ENCODE measurements at places on chromosomes 7 and 10.

GRCh38 chr10:113524539-113525490, 28.0 kb upstream of the HABP2 start:
- no peak for DNase-seq

- DNase-seq: no peak
Observed at GRCh38 chr7:8246020-8246419, 15.9 kb downstream of the ICA1 start.

DNA sequence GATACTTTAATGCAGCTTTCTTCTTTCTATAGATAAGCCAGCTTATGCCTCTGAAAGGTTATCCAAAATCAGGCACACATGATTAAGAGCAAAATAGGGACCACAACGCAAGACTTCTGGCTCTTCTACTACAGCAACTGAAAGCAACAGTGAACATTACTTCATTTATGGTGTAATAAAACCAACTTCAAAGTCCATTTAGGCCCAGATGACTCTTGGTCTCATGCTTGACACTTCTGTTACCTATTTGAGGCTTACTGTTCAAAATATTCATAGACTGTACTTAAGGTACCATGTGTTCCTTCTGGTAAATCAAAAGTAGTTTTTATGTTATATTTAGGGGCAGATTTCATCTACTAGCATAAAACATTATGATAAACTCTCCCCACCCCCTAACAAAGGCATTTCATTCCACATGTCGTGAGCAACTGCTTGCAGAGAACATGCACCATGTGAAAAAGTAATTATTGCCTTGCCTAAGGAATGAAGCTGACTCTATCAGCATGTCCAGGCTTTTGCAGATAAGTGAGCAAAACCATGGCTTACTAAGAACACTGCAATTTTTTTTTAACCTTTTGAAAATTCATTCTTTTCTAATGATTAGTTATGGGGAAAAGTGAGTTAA, 154.9 kb upstream of the ITGB1 start:
- no peak for DNase-seq

GRCh38 chr10:111392159-111392558, 315.3 kb downstream of the ADRA2A start:
- DNase-seq: no peak

DNA sequence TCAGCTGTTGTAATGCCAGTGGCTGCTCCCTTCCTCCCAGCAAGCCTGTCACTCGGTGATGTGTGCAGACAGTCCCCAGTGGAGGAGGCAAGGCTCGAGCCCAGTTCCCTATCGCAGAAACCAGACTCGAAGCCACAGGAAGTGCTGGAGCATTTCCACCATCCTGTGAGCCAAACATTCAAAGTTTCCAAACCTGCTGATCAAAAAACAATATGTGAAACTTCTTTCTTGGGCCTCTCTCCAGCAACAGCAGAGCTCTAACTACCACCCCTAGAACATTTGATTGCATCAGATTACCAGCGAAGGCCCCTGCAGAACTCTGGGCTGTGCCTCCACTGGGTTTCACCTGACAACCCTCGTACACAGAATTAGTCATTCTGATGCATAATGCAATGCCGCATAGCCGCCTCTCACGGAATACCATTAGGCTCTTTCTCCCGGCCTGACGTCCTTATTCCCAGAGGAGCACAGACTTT, 94.0 kb downstream of the ELMO1 start:
- DNase-seq: no peak

- no peak for DNase-seq
Observed at GRCh38 chr10:102775935-102776669, 32.4 kb downstream of the WBP1L start.

- DNase-seq: no peak
Observed at GRCh38 chr7:2622869-2623697, 8.7 kb upstream of the TTYH3 start.

DNA sequence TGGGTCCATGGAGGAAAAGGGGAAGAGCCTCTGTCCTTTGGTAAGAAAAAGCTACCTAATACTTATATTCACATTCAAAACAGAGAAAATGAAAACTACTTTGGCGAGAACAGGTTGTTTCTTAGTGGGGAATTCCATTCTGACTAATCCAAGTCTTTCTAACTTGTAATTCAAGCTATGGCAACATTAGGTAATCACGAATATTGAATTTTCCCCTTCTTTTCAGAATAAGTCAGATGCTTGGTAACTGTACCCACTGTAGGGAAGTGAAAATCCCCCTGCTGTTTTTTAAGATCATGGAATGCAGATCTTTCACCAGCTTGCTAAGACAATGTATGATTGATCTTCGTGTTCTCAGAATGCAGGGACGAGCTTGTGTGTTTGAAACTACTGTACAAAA, 384.4 kb downstream of the TCERG1L start:
- DNase-seq: no peak

DNA sequence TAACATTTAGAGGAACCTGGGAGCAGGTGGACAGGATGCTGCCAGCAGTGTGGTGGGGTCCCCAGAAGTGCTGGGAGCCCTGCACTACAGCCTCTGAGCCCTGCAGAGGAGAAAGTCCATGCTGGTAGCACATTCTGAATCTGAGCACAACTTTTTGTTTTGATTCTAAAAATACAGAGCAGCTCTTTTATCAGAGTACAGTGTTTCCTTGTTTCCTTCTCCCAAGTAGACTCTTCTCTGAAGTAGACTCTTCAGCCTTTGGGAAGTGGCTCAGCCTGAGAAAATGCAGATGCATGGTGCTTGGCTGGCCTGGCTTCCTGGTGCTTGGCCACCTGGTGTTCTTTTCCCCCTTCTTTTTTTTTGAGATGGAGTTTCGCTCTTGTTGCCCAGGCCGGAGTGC, 9.1 kb downstream of the ADCY1 start:
- no peak for DNase-seq

- no peak for DNase-seq
Observed at GRCh38 chr7:51467384-51468017, 150.9 kb upstream of the COBL start.

- DNase-seq: no peak
Observed at GRCh38 chr10:104824380-104825006, 183.4 kb downstream of the SORCS3 start.

DNA sequence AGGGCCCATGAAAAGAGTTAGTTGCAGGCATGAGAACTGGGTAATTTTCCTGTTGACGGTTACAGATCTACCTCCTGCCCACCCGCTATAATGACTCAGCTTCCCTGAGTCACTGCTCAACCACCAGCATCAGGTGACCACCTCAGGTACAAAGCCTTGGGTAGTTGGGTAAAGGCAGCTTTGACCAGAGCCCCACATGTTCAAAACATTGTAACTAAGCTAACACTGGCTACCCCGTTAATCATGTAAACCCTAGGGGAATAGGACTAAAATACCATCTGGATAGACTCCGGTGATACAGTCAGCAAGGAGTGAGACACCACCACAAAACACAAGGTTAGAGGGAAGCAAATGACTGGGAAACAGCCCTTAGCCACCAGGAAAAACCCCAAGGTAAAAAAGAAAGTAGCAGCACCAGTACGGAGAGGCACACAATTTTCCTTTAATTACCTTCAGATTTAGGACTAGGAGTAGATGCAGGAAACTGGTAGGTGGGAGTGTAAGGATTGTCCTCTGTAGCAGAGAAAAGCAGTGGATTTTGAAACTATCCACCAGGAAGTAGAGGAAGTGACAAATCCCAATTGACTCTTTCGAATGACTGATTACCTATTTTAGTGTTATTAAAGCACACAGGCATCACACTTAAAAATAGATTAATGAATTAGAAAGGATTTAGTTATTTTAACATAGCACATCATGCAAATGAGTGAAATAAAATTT, 103.5 kb upstream of the PDLIM1 start:
- DNase-seq: no peak

GRCh38 chr7:35424869-35425495, 171.1 kb upstream of the TBX20 start:
- DNase-seq: peak; percentile 28

- DNase-seq: no peak
Observed at GRCh38 chr7:36153571-36154097, 580 bp downstream of the EEPD1 start.

DNA sequence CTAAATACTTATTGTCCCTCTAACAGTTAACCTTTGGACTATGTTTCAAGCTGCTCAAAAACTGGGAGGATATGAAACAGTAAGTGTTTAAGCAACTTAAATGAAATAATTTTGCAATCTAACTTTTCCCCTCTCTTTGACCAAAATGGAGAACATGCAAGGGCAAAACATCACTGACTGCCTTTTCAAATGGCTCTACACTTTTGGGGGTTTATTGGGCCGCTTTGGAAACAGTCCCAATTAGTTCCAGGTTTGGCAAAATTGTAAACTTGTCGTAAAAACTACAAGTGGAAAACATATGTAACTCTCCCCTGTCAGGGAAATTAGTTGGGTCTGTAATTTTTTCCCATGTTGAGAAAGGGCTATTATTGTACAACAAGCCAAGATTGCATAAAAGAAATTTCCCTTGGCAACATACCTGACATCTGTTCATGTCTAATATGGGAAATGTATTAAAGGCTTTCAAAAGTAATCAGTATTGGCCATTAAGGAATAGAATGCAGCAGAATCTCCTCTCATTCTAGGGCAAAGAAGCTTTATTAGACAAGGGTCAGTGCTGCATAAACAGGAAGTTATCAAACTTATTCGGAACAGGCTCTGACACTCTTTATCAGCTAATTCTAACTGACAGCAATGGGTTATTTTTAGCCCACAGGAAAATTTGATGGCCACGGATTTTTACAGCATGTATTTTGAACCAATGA, 157.9 kb downstream of the ARID5B start:
- DNase-seq: no peak

GRCh38 chr7:85833066-85833465, 646.2 kb upstream of the SEMA3D start:
- DNase-seq: no peak

DNA sequence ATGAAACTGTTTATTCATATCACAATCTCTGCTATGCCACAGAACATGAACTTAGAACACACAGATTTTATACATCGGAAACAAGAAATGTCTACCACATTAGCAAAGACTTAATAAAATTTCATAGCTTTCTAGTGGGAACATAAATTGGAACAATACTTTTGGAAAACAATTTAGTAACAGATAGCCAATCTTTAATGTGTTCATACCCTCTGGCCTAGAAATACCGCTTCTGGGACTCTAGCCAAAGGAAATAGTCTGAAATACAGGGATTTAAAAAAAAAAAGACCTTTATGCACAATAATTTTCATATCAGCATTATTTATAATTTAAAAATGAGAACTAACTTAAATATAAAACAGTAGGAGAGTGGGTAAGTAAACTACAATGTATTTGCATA, 168.5 kb downstream of the PLXNA4 start:
- DNase-seq: no peak

- DNase-seq: no peak
Observed at GRCh38 chr10:107653832-107654287, 489.4 kb upstream of the SORCS1 start.

DNA sequence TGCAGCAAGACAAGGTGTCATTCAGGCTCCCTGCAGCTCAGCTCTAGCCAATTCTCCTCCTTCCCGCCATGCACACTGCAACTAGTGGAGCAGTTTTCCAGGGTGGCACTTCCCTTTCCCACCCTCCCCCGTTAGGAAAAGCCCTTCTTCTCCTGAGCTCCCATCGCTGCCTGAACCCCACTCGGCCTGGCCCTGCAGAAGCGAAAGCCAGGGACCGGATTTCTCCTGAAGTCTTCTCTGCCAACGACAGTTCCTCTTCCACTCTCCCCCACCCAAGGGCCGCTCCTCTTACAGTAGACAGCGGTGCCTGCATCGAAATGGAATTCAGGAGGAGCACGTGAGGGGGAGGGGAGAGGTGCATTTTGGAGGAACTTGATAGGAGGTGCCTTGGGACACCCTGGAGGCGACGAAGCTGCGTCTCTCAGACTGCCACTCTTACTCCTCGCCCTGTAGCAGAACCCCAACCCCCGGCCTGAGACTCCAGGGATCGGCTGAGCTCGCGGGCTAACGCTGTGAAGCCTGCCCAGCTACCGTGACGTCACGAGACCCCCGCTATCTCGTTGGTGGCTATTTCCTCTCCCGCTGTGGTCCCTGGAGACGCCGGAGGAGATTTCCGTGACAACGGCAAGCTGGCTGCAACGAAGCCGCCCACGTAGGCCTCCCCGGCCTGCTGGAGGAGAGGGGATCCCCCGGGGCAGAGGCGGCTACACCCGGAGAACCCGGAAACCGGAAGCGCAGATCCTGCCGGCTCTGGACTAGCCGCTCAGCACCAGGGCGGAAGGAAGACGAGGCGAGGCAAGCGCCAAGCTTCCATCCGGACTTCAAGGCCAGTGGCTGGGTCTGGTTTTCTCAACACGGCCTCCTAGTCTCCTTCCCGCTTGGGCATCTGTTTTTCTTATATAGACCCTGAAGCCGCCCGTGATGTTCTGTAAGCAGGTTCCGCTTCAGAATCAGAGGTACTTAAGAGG, 109.7 kb downstream of the RALA start:
- DNase-seq: peak; percentile 96

GRCh38 chr10:14653271-14654161, 121.2 kb downstream of the FAM107B start:
- no peak for DNase-seq

DNA sequence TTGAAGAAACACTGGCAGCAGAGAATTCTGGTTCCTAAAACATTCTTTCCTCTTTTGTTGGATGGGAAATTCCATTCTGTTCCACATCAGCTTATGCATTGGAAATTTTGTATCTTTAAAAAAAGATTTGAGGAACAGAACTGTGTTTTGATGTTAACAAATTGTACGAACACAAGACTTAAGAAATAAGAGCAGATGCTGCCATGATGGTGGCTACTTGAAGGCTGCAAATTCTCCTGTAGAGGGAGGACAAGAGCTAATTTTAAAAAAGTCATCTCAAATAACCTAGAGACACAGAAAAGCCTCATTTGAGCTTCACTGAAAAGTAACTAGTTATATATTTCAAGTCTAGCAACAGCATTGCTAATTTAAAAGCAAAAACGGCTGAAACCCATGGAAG, 29.8 kb downstream of the NDUFB2 start:
- no peak for DNase-seq

DNA sequence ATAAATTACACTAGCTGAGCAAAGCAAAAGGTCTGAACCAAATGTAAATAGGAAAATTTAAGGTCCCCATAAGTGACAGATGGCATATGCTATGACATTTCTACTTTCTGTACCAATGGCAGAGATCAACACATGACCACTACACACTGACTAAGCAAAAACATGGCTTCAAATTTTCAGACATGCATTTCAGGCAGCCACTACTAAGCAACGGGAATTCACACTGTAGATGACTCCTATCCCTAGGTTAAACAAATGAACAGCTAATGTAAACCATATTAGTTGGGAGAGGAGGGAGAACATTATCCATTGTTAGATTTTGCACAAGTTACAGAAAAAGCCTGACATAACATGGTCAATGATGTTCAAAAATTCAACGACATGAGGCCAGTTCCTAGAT, 11.4 kb upstream of the KIF20B start:
- DNase-seq: no peak

- no peak for DNase-seq
Observed at GRCh38 chr10:22986771-22987542, 59.1 kb downstream of the ARMC3 start.

DNA sequence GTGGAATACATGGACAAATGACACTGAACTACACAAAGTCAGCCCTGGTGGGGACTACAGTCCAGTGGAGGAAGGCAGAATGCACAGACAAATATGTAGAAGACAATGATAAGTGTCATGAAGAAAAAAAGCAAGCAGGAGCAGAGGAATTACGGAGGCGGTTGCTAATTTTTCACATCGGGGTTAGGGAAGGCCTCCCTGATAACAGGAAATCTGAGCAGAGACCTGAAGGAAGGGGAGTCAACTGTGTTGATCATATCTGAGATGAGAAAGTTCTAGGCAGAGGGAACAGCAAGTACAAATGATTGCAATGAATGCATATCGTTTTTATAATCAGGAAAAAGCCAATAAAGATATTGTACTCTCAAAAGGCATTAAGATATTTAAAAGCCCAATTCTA, 14.0 kb downstream of the KIAA1549 start:
- no peak for DNase-seq
